ENCODE measurements at places on chromosomes 2 and 18.

- no peak for DNase-seq
Observed at GRCh38 chr2:232328032-232328422, 50.5 kb upstream of the ALPP start.

DNA sequence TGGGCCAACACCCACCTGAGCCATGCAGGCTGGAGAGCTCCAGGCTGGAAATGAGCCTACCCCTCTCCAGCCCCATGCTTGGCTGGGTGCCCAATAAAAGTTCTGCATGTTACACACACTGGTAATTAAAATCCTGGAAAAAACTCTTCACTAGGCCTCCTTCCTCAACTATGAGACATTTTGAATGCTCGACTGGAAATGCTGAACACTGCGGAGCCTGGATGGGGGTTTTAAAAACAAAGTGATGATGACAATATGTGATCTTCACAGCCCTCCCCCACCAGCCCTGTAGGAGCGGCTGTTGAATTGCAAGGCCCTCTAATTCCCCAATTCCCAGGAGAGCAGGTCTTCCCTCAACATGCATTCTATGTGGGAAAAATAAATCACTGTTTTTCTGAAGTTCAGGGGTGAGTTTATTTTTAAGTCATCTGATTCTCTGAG, 179.2 kb downstream of the TTC32 start:
- no peak for DNase-seq

- no peak for DNase-seq
Observed at GRCh38 chr18:47286776-47287410, 35.4 kb upstream of the SKOR2 start.

- no peak for DNase-seq
Observed at GRCh38 chr2:128347701-128348539, 29.3 kb upstream of the HS6ST1 start.

DNA sequence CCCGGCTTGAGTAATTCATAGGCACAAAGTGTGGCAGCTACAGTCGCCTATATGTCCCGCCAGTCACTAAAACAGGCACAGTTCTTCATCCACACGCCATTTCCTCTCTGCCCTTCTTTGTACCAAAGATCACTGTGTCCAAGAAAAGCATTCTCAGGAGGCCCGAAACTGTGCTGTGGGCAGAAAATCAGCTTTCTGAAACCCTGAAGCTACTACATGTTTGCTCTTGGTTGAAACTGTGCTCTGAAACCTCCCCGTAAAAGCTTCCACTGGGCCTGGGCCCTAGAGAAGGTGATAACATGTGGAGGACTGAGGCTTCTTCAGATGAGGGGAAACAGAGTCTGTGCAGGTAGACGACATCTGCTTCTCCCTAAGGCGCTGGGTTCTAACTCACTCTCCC, 75.6 kb upstream of the ID2 start:
- no peak for DNase-seq

DNA sequence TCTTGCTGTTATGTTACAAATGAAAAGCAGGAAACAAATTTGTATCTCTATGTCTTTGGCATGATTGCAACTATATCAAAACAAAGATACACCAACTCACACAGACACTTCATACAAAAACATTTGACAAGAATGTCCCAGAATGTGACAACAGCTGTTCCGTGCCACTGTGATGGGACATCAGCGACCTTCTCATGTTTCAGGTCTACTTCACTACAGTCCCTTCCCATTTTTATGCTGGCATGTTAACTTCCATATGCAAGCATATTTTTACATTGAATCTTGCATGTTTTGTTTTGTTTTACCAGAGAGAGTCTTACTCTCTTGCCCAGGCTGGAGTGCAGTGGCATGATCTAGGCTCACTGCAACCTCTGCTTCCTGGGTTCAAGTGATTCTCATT, 71.2 kb downstream of the STK25 start:
- DNase-seq: no peak

GRCh38 chr2:163593982-163594381, 141.8 kb downstream of the FIGN start:
- no peak for DNase-seq

DNA sequence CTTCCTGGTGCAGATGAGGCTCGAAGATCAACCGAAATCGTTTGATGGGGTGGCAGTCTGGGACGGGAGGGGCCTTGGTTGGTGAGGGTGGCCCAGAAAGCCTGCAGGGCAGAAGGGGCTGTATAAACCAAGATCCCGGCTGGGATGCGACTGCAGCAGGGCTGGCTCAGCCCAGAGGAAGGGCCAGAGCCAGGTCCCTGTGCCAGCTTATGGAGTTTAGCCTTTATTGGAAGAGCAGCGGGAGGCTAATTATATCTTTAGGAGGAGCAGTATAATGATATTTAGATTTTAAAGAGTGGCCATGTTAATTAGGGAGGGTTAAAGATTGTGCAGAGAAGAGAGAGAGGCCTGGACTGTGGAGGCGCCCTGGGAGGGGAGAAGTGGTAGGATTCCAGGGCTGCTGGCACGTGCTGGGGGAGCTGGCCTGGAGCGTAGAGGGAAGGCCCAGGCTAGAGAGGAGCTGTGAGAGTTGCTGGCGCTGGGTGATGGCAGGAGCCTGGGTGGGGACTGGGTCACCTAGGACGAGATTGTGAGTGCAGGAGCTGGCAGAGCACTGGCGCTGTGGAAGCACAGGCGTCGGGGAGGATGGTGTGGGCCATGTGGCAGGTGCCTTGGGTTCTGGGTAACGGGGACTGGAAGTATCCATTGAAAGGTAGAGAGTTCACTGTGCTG, 25.1 kb downstream of the TRAF3IP1 start:
- DNase-seq: no peak

DNA sequence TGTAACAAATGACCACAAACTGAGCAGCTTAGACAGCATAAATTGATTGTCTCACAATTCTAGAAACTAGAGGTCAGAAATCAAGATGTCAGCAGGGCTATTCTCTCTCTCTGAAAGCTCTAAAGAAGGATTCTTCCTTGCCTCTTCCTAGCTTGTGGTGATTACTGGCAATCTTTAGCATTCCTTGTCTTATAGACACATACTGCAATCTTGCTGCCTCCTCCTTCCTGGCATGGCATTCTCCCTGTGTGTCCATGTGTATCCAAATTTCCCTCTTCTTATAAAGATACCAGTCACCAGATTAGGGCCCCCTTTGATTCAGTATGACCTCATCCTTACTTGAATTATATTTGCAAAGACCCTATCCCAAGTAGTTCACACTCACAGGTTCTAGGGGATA, 2.3 kb downstream of the ASB3 start:
- DNase-seq: no peak

Measured in small intestine (tissue), 16 donors.